ENCODE measurements at places on chromosomes 12 and 14. TPM values are rescaled to one million over a fixed set of nuclear protein-coding genes. Genes with fewer than 3 reads are reported as not detected.

OTUB2 gene
- total RNA-seq, result 0.33 TPM

SLC6A12 gene
- total RNA-seq, result 0.33 TPM

OR6C2 gene
- total RNA-seq, result not detected

MMAB gene
- 29.7 TPM for total RNA-seq

PLEKHG7 gene
- total RNA-seq, result 1.6 TPM

RTL1 gene
- total RNA-seq, result not detected

PTPRR gene
- 0.33 TPM for total RNA-seq

- peak; percentile 38 for DNase-seq
Observed at GRCh38 chr12:51393676-51394545, 2.7 kb upstream of the GALNT6 start.

DNA sequence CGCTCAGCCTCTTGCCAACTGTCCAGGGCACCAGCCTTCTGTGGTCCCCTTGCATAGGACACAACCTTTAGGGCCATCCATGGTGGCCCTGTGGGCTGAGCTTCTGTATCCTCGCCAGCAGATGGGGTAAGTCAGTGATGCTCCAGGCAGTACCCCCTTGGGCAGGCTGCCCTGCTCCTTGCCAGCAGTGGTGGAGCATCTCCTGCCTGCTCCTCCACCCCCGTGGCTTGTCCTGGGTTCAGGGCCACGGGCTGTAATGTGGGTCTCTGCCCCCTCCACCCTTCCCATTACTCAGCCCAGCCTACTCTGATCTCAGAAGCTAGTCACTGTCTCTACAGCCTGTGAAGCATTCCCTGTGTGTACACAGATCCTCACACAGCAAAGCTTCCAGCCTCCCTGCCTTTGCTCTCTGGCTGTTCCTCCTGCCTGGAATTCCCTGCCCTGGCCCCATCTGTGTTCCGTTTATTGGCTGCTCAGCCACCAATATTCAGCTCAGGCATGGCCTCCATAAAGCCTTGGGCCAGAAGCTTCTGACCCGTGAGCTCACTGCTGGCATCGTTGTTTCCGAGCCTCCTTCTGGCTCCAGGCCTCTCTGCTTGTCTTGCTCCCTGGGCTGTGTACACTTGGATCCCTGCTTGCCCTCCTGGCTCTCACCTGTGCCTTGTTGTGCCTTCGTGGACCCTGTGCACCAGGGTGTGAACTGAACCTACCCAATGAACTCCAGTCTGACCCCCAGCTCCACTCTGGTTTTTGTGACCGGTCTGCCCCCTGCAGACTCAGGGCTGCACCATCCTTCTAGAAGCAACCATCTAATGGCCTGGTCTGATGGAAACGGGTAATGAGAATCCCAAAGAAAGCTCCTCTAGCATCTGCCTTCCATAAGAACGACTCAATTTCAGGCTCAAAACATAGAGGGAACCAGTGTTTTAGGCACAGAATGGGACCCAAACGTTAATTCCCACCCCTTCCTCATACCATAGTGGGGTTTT is 177.0 kb upstream of the PRMT8 start:
- DNase-seq, result no peak

GRCh38 chr14:22226381-22226780 is 362.6 kb downstream of the DAD1 start:
- DNase-seq, result no peak

DNA sequence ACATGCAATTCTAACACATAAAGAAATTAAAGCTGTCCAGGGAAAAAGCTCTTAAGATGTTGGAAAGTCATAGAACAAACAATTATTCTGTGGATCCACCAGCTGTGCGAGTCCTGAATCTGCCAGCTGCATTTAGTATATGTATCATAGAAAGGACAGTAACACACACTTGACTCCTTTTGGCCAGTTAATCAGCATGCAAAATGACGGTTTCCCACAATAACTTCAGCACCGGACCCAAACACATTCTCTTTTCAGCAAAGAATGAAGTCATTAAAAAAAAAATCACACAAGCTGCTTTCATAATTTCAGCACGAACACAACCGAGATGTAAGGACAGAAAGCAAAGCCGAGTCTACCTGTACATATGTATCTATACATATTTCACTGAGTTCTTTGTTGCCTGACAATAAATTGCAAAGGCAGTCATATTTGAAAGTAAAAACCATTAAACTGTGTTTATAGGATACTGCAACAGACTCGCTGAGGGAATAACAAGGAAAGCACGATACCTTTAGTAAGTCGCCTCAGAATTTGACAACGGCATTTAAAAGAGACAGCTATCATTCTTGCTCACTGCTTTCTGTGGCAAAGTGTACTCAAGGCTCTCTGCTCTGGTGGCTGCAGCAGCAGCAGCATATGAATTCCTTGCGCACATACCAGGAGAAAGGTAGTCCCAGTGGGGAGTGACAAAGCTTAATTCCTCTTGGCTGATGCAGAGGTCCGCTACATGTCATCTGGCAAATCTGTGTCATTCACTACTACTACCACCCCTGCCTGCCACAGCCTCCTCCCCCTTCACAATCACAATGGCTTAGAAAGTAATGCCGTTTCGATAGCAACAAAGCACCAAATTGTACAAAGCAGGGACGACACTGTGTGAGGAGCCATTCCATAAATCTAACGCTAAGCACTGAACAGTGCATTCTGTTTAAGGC is at the start of gene GRIP1:
TSS of gene GRIP1 (minus strand) at position 739 of the 938 bp plus-strand sequence. CDS start at position 567, 172 bp downstream.
- no peak for DNase-seq

GRCh38 chr14:63297372-63298063 is 21.2 kb downstream of the GPHB5 start:
- no peak for DNase-seq

GRCh38 chr14:29806124-29806517 is 121.5 kb downstream of the PRKD1 start:
- DNase-seq, result no peak

GRCh38 chr12:54680374-54680773 is 32.2 kb upstream of the DCD start:
- peak; percentile 28 for DNase-seq

- DNase-seq, result no peak
Observed at GRCh38 chr12:30816742-30817465, 62.2 kb upstream of the CAPRIN2 start.

DNA sequence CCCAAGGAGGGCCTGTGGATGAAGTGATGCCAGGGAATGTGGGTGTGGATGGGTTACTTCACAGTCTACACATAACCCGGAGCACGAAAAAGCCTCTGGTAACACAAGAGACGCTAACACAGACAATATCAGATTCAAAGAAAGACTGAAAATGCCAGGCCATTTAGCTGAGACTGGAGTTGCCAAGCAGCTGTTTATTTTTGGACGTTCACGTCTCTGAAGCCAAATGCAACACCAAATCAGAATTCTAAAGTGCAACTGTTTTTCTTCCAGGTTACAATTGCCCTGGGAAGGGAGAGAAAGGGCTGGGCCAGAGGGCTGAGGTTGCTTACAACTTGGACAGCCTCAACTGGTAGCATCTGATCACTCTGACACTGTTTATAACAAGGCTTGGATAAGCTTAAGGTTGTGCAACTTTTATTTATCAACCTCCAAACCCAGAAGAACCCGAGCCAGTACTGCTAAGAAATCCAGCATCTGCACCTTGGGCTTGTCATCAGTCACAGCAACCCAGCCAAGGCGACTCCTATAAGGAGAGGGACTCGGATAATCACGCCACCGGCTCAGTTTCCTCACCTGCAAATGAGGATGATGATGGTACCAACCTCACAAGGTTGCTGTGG is 24.8 kb downstream of the NUAK1 start:
- no peak for DNase-seq

GRCh38 chr12:107642240-107642639 is 43.4 kb upstream of the PWP1 start:
- DNase-seq, result no peak

GRCh38 chr14:67442139-67442906 is 30.4 kb upstream of the PLEK2 start:
- DNase-seq, result peak; percentile 71

DNA sequence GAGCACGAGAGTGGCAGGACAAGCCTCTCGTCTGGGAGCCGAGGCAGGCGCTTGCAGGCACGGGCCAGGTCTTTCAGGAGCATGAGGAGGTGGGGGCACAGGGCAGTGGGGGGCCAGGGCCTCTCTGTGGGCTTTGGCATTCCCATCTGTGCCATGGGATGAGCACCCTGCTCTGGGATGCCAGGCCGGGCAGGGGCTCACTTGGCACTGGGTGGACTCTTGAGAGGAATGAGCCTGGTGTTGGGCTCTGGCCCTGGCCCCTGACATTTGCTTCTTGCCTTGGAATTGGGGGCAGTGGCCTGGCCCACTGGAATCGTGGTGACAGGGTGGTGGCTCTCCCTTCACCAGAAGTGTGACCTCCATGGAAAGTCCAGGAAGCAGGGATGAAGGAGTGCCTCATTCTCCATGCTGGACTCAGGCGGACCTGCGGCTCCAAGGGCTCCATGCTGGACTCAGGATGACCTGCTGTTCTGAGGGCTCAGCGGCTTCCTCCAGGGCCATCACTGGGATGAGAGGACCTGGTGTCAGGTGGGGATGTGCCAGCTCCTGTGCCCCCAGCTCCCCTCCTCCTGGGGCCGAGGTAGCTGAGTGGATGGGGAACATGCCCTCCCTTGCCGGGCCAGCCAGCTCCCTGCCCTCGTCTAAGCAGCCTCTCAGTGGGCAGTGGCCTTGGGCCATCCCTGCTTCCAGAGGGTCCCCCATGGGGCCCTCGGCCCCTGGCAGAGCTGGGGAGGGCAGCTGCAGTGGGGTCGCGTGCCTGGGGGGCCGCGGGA is 220.3 kb downstream of the KIF26A start:
- DNase-seq, result peak; percentile 3

- no peak for DNase-seq
Observed at GRCh38 chr12:8446642-8447547, 8.9 kb upstream of the CLEC6A start.

GRCh38 chr14:80426683-80427082 is 215.4 kb upstream of the DIO2 start:
- no peak for DNase-seq

- DNase-seq, result no peak
Observed at GRCh38 chr12:124477107-124477915, 90.1 kb downstream of the NCOR2 start.
